Cortex of kidney (tissue), 1 donor: ENCODE measurements at places on chromosomes 2 and 18.

- no peak for DNase-seq
Observed at GRCh38 chr2:103174711-103175110, 412.9 kb downstream of the TMEM182 start.

DNA sequence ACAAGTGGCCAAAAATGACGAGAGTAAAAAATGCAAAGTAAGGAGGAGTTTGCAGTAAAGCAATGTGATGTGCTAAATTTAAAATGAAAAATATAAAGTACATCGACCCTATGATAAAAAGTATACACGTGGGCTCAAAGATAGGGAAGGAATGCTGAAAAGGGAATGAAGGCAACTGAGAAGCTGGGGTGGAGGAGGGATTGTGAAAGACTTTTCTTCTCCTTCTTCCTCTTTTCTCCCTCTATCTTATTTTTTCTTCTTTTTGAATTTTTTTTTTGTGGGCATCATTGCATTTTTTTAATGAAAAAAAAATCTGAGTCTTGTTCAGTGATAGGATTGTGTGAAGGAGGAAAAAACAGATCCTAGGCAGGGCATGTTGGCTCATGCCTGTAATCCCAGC is 57.6 kb upstream of the STK17B start:
- DNase-seq = no peak

DNA sequence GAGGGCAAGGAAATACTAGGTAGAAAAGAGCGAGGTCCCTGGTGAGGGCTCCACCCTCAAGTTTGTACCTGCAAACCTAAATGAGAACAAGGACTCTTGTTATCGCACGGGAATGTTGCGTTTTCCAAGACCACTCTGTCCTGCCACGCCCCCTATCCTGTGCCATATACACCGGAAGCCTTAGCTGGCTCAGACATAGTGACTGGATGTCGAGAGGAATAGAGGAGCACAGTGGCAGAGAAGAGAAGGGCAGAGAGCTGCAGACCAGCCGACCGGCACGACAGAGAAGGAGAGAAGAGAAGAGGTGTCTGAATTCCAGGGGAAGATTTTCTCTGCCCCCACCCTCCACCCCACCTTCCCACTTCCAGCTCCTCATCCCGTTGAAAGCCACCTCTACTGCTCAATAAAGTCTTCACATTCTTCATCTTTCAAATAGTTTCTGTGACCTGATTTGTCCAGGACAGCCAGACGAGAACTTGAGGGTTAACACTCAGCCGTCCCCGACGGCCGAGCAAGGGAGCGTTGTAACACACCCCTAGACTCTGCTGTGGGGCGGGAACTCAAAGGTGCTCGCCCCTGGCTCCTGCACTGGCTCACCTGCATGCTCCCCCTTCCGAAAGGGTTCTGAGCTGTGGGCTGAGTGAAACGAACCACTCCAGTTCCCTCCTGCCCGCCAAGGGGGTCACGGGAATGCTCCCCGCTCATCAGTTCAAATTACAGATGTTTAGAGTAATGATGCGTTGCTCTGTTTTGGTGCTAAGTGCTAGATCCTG is 24.9 kb upstream of the COL3A1 start:
- DNase-seq = no peak

GRCh38 chr2:120867290-120868241 is 131.9 kb downstream of the GLI2 start:
- no peak for DNase-seq

DNA sequence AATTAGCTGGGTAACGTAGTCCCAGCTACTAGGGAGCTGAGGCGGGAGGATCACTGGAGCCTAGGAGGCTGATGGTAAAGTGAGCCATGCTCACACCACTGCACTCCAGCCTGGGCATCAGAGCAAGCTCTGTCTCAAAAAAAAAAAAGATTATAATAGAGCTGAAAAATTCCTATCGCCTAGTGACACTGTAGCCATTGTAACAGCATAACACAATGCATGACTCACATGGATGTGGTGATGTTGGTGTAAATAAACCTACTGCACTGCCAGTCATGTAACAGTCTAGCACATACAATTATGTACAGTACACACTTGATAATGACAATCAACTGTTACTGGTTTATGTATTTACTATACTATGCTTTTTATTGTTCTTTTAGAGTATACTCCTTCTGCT is 39.6 kb downstream of the MGAT4A start:
- no peak for DNase-seq

DNA sequence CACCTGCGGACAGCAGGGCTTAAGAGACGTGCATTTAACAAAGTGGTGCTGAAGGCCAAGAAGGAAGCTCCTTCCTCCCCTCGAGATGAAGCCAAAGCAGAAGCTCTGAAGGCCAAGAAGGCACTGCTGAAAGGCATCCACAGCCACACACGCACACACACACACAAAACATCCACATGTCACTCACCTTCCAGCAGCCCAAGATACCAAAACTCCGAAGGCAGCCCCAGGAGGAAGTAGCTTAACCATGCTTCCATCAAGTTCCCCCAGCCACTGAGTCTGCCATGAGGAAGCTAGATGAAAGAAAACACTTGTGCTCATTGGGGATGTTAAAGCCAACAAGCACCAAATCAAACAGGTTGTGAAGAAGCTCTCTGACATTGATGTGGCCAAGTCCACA is 175.7 kb upstream of the POU3F3 start:
- no peak for DNase-seq
